Activated CD8-positive, alpha-beta memory T cell treated with anti-CD3 and anti-CD28 coated beads, Interleukin-2, amount 50 U/mL, for 4 hours (primary cell): ENCODE measurements at places on chromosomes 3 and 15.

DNA sequence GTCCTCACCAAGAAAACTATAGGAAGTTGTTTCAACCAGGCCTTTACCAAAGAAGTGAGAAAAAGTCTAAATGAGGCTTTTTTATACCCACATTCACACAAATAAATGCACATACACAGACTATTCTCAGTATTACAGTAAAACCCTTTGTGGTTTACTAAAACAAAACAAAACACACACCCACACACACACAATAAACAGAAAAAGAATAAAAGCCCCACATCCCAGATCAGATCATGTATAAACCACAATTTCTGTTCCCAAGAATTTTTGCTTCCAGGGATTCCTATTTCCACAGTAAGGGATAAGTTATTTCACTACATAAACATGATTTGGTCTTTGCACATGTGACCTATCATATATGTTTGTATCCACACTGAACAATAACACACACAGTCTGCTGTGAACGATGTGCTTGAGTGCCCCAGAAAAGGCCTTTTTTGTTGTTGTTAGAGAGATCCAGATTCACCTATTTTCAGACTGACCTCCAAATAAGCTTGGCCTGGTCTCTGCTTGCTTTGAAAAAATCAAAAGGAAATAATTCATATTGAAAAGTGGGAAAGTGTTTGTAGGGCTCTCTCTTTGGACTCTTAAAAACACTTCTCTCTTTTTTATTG lies 283.4 kb upstream of the ATP11B start:
- no peak for DNase-seq

- DNase-seq, result no peak
These were observed 50.3 kb downstream of the SHQ1 start for GRCh38 chr3:72797773-72798543.

GRCh38 chr15:63612300-63612699 lies 15.1 kb downstream of the FBXL22 start:
- no peak for DNase-seq

- DNase-seq, result no peak
These were observed 15.5 kb downstream of the KLF15 start for GRCh38 chr3:126341755-126342150.

DNA sequence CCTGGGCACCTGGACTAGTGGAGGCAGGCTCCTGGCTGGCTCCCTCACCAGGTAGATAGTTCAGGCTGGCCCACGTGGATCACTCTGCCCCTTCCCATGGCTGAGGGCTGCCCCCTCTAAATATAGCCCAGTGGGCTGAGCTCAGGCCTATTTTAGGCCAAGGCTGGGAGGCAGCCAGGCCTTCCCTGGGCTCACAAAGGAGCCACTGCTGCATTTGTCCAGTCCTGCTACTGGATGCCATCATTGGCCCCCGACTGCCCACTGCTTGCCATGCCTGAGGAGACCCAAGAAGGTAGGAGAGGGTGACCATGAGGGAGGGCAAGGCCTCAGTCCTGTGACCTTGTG lies at the start of gene LSMEM2:
Gene LSMEM2, plus strand, starts transcription at position 208 of the 345 bp plus-strand sequence. Its CDS starts 27 bp downstream, at position 235.
- DNase-seq, result no peak

DNA sequence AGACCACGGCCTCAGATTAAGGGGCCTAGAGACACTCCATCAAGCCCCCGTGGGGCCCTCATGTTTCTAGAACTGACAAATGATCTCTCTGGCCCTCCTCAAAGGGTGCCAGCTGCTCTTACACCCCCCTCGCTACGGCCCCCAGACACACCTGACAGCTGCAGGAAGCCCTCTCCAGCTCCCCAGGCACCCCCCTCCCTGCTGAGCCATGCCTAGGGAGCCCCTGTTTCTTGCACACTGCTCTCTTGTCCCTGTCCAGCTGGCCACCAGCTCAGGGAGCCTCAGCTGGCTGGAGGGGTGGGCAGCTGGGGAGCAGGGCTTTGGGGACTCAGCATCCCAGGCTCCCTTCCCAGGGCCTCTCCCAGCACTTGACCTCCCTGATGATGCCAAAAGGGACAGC lies 14.8 kb downstream of the TNK2 start:
- no peak for DNase-seq

GRCh38 chr3:138914870-138915502 lies 32.0 kb downstream of the FOXL2 start:
- DNase-seq, result no peak

GRCh38 chr15:89026167-89026566 lies 62.1 kb upstream of the ABHD2 start:
- no peak for DNase-seq

DNA sequence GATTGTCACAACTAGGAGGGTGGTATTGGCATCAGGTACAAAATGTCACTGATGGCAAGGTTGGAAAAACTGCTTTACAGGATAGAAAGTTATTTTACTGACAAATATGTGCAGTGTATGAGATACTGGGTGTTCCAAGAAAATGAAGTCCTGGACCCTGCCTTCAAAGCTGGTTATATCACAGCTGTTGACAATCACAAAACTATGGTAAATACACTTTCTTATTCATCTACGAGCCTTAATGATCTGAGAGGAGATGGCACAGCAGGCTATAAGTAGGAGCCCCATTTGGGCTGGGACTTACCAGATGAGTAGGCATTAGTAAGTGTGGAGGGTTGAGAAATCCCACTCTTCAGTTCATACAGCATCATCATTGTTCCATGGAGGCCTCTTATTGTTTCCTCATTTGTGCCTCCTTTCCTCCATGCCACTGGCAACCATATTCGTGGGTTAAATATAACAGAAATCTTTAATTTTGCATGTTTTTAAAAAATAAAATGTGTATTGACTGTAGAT lies 66.9 kb downstream of the CMTM8 start:
- DNase-seq, result no peak

GRCh38 chr15:69735121-69735520 lies 282.5 kb downstream of the RPLP1 start:
- DNase-seq, result no peak

DNA sequence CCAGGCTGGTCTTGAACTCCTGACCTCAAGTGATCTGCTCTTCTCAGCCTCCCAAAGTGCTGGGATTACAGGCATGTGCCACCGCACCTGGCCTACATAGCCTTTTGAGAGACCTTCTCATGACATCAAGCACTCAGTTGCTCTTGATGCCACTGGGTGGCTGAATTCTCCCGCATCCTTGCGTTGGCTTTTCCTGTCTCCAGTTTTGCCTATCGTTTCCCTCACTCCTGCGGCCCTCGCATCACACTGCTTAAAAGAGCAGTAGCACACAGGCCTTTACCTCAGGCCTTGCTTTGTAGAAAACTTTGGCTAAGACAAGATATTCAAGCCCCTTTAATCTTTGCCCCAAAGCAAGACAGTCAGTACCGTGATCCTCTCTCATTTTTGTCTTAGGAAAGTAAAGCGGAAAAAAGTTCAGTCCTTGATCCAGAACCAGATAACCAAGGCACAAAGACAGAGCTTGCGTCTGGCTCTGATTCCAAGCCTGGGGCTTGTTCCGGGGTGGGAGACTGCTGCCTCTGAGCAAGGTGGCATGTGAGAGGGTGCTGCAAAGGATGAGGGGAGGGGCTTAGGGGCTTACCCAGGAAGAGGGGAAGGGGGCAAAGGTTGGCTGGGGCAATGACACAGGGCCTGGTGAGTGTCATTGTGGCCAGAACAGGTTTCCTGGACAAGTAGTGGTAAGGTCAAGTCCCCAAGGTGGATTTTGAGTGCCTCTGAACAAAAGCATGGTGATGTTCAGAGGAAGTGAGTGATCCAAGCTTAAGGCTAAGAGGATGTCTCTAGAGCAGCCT lies 175.0 kb upstream of the TLE3 start:
- no peak for DNase-seq

GRCh38 chr3:157092230-157092629 lies 67.7 kb downstream of the CCNL1 start:
- DNase-seq, result no peak

DNA sequence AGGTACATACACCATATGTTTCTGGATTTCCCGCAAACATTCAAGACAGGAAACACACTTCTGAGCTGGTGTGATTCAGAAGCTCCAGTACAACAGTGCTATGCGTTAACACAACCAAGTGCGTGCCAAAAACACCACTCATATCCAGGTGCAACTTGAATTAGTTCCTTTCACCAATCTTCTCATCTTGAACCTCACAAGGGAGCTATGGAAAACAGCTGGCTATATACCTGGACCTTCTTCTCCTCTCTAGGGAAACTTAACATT lies 31.3 kb downstream of the SUSD5 start:
- no peak for DNase-seq

DNA sequence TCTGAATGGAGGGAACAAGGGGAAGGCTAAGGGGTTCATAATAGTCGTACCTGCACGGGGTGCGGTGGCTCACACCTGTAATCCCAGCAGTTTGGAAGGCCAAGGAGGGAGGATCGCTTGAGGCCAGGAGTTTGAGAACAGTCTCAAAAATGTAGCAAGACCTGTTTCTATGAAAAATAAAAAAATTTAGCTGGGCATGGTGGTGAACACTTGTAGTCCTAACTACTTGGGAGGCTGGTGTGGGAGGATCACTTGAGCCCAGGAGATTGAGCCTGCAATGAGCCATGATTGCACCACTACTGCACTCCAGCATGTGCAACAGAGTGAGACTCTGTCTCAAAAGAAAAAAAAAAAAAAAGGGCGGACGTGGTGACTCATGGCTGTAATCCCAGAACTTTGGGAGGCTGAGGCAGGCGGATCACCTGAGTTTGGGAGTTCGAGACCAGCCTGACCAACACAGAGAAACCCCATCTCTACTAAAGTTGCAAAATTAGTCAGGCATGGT lies 17.9 kb upstream of the HDAC11 start:
- DNase-seq, result no peak

- DNase-seq, result no peak
These were observed 1036.6 kb downstream of the NTRK3 start for GRCh38 chr15:87219650-87220615.

DNA sequence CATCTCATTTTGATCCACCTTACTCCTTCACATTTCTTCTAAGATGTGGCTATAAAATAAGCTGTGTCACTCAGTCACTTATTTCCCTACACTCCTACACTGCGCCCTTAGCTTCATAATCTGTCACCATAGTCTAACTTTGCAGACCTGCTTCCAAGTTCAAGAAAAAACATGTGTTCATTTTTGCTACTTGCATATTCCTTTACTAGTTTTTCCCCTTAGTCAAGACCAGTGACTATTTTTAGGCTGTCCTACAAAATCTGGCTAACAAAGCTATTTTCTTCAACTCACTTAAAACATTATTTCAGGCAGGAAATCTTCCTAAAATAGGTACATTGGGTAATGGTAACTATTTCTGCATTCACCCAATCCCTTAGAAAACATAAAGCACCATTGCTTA lies 272.5 kb downstream of the TBC1D5 start:
- no peak for DNase-seq

DNA sequence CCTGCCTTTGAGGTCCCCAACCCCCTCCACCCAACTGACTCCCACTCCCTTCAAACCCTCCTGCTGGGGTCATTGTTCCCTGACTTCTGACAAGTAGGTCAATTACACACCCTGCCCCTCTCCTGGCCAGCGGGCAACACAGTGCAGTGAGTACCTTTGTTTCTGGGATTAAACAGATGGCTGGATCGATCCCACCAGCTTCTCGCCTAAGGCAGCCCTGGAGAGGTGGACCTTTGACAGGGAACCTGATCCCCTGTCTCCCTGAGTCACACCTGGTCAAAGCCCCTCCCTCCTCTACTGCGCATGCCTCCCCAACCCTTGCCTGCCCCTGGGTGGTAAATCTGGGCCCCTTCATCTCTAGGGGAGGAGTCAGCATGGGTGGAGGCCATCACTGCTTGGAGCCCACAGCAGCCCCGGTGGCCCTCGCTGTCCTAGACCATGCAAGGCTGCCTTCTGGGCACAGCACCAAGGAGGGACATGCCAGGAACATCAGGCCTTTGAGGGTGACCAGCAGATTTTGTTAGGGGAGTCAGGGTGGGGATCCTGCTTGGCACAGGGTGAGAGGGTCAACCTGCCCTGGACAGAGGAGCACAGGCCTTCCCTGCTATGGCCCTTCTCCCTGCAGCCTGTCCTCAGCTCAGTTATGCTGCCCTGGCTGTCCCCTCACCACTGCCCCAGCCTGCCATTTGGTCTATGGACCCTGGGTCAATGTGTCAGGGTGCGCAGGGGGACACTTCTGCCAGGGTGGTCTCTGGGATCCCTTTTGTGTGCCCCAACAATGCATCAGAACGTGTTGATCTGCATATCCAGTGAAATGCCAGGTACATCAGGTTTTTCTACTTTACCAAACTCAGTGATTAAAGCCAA lies 9.8 kb upstream of the PRR23E start:
- no peak for DNase-seq

DNA sequence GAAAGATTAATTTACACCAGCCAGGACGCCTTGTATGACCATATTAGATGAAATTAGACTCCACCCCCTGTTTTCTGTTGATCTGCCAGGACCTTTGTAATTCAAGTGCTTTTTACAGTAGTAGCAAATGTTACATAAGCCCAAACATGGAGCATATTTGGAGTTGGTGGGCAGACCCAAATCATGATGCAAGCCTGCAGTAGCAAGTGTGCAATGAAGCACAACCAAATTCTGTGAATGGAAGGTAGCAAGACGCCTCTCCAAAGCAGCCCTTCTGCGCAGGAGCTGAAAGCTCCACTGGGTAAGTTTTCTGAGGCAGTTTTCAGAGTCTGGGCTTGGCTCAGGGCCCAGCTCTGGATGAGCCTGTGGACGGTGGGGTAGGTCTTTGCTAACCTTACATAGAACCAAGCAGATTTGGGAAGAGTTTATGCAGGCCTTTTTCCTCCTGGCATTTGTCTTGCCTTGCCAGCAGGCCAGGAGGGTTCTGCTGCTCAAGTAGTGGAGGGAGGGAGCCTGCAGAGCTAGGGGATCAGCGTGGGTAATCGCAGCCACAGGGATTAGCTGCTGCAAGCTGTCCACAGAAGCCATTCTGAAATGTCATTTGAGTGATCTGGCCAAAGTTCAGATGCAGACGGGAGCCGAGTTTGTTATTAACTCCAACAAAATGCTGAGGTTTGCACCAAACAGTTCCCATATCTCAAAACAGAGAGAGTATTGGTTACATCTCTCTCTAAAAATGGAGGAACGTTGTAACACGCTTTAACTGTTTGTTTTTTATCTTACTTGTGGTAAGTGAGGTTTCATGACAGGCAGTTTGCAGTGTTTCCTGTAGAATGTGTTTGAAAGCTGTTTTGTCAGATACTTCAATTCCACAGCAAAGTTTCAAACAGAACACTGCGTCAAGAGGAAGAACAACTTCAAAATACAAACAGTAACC lies 55.4 kb downstream of the PSMD6 start:
- peak; percentile 21 for DNase-seq
